Renal pelvis (tissue), 12 donors: ENCODE measurements at places on chromosomes 11 and 22. TPM values are rescaled to one million over a fixed set of nuclear protein-coding genes. Genes with fewer than 3 reads are reported as not detected.

- DNase-seq: no peak
Observed at GRCh38 chr11:119728211-119728626, 781 bp downstream of the NECTIN1 start.

Gene EXPH5
- 2.8 TPM for polyA plus RNA-seq

GRCh38 chr11:2210366-2211112 lies 38.9 kb upstream of the TH start:
- DNase-seq: no peak

GRCh38 chr11:20259506-20259905 lies 99.2 kb upstream of the DBX1 start:
- DNase-seq: no peak

DNA sequence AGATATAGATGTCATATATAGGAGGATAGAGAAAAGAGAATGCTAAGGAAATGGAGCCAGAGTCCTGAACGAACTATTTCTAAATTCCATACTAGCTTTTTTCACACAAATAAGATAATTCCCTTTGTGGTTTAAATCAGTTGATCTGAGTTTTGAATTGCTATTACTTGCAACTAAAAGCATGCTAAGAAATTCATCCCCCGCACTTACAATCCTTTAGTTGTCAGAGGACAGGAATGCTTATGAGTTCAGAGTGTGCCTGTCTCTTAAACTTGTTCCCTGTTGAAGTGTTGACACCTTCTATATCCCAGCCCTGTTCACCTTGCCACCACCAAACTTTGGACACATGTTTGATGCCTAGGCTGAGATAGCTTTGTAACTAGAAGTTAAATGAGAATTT lies 406.2 kb downstream of the METTL15 start:
- DNase-seq: no peak

DNA sequence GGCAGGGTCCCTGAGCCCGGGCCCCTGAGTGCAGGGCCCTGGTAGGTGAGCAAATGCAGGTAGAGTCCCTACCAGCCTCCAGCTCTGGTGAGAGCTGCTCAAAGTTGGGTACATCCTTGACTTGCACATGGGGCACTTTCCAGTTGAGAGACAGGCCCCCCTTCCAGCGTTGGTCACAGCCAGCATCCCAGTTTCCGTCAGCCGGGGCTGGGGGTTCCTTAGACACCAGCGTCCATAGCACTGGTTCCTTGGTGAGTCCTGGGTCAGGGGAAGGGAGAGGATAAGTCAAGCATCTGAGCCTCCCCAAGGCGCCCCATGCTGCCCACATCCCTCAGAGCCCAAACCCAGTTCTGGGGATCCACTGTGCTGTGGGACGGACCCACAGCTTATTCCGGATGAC lies 5.6 kb downstream of the PNPLA5 start:
- DNase-seq: no peak

DNA sequence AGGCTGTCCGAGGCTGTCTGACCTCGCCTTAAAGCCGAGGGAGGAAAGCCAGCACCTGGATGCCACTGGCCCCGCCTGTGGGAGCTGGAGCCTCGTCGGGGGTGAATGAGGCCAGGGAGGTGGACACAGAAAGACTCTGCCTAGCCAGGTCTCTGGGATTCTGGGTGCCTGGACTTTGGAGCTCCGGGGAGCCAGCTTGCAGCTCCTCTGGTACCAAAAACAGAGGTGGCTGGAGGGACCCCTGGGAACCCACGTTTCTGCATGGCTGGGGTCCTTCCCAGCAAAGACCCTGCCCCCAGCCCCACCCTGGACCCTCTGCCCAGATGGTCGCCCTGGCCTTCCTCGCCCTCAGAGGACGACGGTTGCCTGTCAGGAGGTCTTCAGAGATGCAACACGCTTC lies 239.7 kb downstream of the BRD1 start:
- DNase-seq: no peak

GRCh38 chr11:115257678-115258077 lies 246.5 kb downstream of the CADM1 start:
- no peak for DNase-seq

GRCh38 chr11:129505266-129505665 lies 129.6 kb downstream of the BARX2 start:
- no peak for DNase-seq

Gene CCDC116
- 0.41 TPM for polyA plus RNA-seq

Gene LRRC74B
- polyA plus RNA-seq: 0.22 TPM

- DNase-seq: no peak
Observed at GRCh38 chr11:71200172-71200716, 52.1 kb downstream of the SHANK2 start.

DNA sequence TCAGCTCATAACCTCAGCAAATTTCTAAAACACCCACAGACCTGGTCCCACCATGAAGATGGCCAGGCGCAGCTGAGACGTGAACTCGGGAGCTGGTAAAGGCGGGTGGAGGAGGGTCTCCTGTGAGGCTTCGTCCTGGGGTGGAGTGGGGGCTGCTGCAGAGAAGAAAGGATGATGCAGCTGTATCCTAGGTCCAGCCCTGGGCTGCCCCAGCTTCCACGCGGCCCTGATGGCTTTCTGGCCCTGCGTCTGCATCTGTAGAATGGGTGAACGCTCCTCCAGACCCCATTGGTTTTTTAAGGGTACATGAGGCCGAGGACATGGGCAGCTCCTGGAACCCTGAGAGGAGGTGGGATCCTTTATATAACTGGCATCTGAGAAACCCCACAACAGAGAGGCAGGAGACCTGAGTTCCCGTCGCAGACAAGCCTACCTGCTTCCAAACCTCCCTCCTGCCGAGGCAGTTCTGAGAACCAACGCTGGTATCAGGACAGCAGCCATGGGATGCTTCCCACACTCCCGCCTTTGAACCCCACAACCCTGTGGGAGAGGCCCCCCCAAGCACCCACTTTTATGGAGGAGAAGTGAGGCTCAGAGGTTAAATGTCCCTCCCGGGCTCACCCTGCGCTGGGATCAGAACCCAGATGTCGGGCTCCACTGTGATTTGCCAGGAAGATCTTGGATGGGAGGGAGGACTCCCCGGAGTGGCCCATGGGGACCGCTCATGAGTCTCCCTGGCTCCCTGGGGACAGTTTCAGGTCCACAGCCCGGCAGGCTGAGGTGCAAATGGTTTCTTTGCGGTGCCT lies 55.2 kb upstream of the FGF3 start:
- DNase-seq: no peak

DNA sequence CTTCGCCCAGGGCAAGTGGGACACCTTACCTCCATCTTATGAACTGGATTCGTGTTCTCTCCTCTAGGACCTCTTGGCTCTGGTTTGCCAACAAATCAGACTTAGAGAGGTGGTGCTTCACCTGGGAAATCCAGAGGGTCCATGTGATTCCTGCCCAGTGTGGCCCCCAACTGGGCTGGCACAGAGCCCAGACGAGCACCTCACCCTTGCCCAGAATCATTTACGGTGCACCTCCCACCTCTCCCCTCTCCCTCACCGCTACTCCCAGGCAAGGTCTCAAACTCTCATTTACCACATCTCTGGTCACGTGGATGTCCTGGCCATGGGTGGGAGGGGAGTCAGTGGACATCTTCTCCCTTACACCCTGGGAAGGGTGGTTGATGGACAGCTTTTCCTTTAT lies 1.1 kb downstream of the SPATA19 start:
- no peak for DNase-seq

Gene LGR4
- polyA plus RNA-seq: 134 TPM

- no peak for DNase-seq
Observed at GRCh38 chr11:62778441-62778840, 7.2 kb downstream of the TAF6L start.

DNA sequence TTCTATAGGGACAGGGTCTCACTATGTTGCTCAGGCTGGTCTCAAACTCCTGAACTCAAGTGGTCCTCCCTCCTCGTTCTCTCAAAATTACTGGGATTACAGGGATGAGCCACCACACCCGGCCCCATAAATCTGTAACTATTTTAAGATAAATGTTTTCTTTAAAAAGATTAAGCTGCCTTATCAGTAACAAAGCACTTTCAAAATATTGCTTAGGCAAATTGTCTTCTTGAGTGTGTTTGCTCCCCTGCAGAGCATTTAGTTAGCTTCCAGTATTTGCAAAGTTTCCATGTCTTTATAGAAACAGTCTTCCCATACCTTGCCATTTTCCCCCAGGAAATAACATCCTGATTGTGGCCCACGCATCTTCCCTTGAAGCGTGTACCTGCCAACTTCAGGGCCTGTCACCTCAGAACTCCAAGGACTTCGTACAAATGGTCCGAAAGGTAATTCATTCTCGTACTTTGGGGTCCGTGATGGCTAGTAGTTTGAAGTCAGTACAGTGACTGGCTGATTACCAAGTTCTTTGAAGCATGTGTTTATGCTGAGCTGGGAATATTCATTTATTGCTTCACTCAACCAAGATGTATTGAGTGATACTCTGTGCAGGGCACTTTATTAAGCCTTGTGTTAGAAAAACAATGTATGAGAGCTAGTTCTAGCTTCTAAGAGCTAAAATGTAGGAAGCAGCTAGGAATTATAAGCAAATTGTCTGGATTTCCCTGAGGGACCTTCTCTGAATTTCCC lies 30.4 kb upstream of the CRTAM start:
- no peak for DNase-seq

Gene SYCE3
- not detected for polyA plus RNA-seq

DNA sequence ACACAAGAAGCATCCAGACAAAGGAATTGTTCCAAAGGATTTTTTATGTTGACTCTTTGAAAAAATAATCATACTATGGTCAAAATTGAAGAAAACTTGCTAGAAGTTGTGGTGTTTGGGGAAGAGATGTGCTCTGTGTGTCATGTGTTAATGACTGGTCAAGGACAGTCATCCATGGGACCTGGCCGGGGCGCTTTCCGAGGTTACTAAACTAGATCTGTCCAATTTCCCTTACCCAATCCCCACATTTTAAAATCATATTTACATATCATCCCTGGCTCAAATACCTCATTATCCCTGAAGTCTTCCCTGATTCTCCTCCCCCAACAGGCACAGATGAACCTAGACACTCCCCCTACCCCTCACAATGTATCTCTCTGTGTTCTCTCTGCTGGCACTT lies 289.4 kb downstream of the TENM4 start:
- no peak for DNase-seq

DNA sequence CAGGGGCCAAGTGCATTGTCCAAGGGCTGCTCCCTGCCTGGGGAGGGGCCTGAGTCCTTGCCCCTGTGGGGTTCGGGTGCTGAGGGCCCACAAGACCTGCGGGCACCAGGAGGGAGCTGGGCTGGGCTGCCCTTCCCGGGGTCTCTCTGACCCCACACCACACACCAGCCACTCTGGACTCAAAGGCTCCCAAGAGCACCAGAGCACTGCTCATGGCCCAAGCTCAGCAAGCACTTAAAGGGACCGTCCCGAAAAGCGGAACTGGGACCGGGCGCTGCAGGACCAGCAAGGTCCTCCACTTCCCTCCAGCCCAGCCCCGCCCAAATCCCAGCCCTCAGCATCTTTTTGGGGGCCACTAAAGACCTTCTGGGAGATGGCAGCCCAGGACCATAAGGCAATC lies 5.3 kb downstream of the LSP1 start:
- DNase-seq: no peak

DNA sequence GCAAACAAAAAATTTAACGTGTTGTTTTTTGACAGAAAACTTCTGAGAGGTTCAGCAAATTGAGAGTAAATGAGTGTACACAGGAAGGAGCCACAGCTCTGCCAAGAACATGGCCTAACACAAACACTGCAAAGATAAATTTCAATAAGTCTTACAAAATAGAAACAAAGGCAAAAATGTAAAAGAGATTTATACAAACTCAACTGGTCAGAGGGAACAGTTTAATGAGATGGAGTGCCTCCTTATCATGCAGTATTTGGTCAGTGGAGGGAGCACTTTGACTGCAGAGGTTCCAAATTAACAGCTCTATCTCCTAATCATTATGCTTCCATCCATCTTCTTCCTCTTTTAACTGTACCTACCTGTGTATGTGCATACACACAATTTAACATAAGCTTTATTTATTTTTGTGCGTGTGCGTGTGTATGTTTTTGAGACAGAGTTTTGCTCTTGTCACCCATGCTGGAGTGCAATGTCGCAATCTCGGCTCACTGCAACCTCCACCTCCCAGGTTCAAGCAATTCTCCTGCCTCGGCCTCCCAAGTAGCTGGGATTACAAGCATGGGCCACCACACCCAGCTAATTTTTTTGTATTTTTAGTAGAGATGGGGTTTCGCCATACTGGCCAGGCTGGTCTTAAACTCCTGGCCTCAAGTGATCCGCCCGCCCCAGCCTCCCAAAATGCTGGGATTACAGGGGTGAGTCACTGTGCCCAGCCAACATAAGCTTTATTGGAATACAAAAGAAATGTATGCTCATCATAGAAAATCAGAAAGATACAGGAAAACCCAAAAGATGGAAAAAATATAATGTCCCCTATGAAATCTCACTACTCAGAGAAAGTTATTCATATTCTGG lies 111.9 kb downstream of the MRTFA start:
- no peak for DNase-seq

DNA sequence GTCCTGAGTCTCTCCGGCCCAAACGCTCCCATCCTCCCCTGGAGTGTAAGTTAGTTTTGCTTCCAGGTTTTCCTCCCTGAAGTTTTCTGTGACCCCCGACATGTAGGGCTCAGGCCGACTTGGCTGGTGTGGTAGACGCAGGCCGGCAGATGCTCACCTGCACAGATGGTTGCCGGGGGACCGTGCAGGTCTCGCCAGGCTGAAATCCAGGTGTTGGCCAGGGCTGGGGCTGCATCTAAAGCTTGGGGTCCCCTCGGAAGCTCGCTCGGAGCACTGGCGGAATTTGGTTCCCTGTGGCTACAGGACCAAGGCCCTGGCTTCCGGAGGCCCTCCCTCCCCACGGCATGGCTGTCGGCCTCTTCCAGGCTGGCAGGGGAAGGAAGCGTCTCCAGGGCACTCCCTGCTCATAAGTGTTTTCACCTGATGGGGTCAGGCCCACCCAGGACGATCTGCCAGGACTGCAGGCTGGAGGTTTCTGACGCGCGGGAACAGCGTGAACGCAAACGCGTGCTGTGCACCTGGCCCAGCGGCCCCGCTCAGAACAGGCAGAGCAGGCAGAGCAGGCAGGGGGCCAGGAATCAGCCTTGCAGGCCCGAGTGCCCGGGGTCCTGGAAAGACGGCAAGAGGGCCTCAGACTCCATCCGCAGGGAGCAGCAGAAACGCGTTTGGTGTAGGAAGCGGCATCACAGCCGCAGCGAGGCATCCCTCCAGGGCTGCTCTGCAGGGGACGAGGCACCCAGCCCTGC lies 258.2 kb downstream of the BRD1 start:
- DNase-seq: no peak
